ENCODE measurements at places on chromosomes 6 and 20.

DNA sequence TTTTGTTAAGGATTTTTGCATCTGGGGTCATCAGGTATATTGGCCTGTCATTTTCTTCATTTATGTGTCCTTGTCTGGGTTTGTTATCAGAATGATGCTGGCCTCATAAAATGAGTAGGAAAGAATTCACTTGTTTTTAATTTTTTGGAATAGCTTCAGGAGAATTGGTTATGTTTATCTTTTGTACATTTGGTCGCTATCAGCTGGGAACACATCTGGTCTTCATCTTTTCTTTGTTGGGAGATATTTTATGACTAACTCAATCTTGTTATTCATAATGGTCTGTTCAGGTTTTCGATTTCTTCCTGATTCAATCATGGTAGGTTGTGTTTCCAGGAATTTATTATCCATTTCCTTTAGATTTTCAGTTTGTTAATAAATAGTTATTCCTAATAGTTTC is 207.5 kb upstream of the ASCC3 start:
- no peak for DNase-seq

DNA sequence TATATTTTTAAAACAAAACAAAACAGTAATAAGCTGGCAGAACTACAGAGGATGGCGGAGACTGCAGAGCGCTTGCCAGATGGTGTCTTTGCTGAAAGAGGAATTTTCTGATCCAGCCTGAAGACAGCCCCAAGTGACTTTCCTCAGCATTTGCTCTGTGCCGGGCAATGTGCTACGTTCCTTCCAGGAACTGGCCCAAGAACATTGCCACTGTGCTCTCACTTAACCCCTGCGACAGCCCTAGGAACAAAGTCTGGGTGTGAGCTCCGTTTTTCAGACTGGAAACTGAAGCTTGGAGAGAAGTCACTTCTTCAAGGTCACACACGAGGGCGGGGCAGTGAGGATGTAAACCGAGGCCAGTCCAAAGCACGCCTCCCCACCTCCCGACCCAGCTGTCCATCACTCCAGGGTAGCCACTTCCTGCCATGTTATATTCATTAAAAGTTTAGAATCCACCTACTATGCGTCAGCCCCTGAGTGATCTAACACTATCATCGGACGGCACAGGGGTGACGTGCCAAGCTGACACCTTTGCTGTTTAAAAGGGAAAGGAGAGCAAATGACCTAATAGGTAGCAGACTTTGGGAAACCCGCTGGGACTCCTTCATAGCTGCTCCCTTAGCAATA is 22.3 kb upstream of the BMP7 start:
- no peak for DNase-seq

GRCh38 chr6:163985040-163985439 is 570.5 kb downstream of the QKI start:
- DNase-seq: no peak

GRCh38 chr6:12813321-12813720 is 96.8 kb downstream of the PHACTR1 start:
- no peak for DNase-seq

- no peak for DNase-seq
Measured at GRCh38 chr6:165439928-165440554, 130.6 kb upstream of the C6orf118 start.

GRCh38 chr6:128206610-128207426 is 306.0 kb upstream of the THEMIS start:
- DNase-seq: no peak

DNA sequence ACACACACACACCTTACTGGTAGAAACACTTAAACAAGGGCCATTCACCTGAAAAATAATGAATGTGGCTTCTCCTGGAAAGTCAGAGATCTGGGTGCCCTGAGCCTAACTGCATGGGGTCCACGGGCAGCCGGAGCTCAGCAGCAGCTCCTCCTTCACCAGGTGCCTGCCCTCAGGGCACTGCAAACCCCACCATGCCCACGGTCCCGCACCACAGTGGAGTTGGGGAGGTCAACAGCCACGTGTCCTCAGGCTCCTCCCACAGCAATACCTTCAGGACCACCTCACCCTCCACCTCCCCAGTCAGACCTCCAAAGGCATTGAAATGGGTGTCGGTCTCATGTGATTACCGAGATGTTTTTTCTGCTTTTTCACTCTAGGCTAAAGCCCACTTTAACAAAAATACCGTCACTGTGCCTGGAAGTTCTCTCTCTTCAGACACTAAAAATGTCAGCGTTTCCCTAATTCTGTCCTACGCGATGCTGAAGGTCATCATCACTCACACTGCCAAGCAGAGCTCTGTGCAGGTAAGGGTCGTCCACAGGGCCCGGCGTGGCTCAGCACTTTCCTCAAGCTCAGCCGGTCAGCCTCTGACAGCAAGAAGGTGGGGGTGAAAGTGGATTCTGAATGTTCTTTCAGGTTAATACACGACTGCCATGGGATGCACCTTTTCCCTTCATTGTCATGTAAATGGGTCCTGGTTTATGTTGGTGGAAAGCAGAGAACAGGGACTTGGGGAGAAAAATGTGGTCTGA is 48.9 kb downstream of the CDK5RAP1 start:
- no peak for DNase-seq

- DNase-seq: no peak
Measured at GRCh38 chr6:131597446-131597845, 24.4 kb downstream of the ARG1 start.

DNA sequence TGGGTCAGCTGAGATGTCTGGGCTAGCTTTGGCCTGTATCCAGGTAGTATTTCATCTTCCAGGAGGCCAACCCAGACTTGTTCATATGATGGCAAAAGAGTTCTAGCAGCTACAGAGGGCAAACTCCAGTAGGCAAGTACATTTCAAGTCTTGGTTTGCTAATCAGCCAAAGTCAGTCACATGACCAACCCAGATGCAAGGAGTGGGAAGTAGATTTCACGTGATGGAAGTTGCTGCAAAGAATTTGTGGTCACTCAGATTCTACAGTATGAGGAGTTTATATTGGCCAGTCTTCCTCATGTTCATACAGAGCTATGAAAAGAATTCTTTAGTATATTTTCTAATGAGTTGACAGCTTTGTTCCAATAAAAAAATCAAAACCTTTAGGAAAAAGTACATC is 101.8 kb downstream of the PHACTR1 start:
- no peak for DNase-seq

- DNase-seq: no peak
Measured at GRCh38 chr6:163547287-163547686, 132.8 kb downstream of the QKI start.

DNA sequence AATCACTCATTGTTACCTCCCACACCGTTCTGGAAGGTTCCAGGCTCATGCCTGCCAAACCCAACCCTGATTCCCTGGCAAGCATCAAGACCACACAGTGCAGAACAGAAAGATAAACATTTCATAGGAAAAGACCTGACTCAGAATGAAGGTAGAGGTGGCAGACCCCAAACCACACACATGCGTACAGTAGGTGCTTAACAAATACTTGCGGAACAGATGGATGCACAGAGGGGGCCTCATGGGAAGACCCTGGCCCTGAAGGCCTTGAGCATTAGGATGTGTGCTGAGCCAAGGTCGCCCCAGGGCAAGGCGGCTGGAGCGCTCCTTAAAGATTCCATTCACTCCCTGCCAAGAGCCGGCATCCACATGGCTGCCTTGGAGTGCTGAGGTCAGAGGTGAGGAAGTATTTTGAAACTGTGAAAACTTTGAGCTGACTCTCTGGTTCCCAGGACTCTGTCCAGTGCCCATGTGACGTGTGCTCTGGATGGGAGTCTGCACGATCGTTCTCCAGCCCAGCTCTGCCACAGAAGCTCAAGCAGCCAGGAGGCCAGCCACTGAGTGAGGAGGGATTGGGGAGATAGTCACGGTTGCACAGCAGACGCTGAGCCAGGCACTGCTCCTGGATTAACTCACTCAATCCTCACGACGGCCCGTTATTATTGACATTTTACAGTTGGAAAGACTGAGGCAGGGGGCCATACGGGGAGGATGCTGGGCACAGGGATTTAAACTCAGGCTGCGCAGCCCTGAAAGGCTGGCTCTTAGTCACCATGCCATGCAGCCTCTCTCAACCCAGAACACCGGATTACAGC is 65.5 kb upstream of the AFDN start:
- DNase-seq: no peak

DNA sequence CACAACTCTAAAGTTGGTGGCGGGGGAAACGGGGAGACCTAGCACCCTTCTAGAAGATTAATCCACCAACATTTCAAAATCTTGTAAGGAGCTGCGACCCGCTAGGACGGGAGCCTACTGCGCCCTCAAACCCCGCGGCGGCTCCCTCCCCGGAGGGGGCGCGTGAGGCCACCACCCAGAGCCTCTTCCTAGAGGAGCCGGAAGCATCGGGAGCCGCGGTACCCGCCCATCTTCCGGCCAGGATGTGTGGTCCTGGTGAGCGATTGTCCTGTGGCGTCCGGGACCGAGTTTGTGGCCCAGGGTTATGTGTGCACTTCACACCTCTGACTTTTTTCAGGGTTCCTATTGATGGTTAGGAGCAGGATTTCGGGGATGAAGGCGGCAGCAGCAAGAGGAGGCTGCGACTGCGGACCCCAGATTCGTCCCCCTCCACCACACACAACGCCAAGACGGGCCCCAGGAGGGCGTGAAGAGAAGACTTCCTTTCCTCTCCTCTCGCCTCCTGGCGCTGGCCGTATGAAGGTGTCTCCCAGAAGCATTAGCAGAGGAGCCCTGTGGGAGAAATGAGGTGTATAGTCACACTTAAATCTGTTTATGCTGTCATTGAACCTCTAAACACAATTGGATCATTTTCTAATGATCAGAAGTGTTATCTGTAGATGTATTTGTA is 10.7 kb downstream of the ZNF165 start:
- no peak for DNase-seq

GRCh38 chr6:151614630-151615029 is 120.8 kb downstream of the CCDC170 start:
- DNase-seq: no peak

GRCh38 chr20:22008456-22008855 is 303.0 kb downstream of the PAX1 start:
- DNase-seq: no peak

DNA sequence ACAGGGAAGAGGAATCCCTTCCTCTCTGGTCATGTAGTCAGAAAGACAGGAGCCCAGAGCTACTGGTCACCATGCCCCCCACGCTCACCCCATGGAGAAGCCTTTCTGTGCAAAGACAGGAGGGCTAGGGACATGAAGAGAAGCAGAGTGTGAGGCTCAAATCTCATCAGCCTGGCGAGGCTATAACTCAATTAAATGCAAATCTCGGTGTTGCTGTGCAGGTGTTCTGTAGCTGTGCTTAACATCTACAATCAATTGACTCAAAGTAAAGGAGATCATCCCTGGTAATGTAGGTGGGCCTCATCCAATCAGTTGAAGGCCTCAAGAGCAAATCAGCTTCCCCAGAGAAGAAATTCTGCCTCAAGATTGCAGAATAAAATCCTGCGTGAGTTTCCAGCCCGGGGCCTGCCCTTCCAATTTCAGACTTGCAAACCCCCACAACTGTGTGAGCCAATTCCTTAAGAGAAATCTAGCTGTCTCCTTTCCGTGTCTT is 64.4 kb downstream of the CHMP4B start:
- no peak for DNase-seq

- no peak for DNase-seq
Measured at GRCh38 chr6:133132466-133132971, 108.6 kb upstream of the EYA4 start.

- DNase-seq: no peak
Measured at GRCh38 chr6:53857318-53858094, 62.7 kb downstream of the LRRC1 start.

- DNase-seq: no peak
Measured at GRCh38 chr6:103236923-103237322, 1622.8 kb downstream of the HACE1 start.

GRCh38 chr6:91020744-91021143 is 433.9 kb upstream of the MAP3K7 start:
- no peak for DNase-seq

GRCh38 chr6:160996131-160996601 is 4.6 kb downstream of the MAP3K4 start:
- DNase-seq: no peak

GRCh38 chr6:105072798-105073199 is 107.0 kb downstream of the POPDC3 start:
- no peak for DNase-seq

DNA sequence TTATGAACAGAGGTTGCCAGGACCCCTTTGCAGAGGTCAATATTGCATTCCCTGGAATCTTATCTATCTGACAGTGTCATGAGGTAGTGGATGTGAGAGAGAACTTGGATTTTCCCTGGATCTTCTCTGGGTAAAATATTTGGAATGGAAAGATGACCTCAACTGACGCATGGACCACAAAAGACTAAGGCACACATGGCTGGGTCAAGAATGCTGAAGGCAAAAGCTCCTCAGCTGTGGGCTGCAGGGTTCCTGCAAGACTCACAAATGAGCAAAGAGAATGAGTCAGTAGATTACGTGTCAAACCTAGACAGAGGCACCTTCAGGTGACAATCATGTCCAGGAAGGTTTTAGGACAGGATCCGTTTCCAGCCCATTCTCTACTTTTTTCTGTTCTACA is 484.0 kb downstream of the C6orf118 start:
- no peak for DNase-seq

DNA sequence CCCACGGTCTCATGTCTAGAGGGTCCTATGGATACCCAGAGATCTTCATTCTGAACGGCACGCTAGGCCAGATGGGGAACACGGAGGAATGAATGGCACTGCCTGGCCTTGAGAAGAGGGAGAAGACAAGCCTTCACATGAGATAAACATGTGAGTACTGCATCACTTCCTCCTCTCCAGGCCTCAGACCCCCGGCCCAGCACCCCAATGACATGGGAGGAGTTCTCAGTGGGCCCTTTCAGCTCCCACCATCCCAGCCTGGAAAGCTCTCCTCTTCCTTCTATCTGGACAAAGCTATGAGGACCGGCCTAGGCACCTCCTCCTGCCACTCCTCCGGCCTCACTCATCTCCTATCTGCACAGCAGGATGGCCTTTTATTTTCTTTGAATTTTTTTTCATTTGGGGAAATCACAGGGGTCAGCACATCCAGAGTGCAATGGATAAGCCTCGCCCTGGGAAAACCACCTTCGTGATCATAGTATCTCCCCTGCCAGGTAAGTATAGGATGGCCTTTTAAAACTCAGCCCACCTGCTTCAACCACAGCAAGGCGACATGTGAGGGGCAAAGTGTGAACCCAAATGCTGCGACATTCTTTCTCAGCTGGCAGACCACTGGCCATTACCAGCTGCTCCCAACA is 39.2 kb upstream of the CDKN1A start:
- no peak for DNase-seq

DNA sequence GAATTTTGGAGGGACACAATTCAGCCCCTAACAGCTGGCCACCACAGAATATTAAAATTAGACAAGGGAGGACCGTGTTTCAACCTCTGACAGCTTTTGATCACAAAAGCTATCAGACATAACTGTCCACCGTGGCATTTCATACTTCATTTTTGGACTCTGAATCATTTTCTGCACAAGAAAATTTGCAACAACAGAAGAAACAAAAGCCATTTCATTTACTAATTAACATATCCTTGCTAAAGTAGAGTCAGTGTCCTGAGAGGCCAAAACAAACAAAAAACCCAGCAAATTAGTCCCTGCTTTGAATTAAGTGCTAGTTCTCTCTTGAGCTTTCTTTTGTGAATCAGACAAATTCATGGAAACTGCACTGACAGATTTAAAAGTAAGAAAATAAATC is 17.6 kb upstream of the COL12A1 start:
- DNase-seq: no peak

GRCh38 chr20:20517296-20517695 is 149.4 kb downstream of the INSM1 start:
- DNase-seq: no peak

All from RWPE2 (cell line).